ENCODE measurements at places on chromosomes 2 and 18.

DNA sequence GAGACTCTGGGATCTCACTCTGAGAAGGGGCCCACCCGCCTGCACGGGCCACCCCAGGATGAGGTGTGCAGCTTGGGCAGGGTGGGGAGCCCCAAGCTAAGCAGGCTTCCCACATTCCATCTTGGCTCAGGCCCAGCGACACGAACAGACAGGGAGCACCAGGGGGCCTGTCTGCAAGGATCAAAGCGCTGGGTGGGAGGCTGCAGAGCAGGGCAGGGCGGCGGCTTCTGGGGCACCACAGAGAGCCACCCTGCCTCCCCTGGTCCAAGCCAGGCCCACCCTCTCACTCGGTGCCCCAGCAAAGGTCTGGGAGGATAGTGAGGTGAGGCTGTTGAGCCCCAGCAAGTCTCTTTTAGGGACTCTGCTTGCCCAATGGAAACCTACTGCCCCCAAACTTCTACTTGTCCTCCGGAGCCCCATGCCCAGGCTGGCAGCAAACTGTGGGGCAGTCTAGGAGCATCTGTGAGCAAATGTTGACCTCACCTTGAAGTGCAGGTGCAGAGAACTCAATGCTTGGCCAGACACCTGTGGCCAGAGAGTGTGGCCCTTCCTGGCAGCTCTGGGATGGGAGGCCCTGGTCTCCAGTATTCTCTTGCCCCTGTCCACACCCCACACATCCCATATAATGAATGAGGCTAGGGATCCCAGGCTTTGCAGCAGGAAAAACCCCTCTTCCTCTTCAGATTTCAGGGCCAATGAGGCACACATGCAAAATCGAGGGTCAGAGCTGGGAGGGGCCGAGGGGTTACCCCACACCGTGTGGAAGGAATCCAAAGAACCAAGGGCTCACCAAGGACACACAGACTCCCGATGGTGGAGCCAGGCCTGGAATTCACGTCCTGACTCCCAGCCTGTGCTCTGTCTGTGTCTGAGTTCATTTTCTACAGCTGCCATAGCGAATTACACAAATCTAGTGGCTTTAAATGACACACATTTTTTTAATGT is 18.8 kb upstream of the GLI2 start:
- no peak for DNase-seq

- DNase-seq, result no peak
Measured at GRCh38 chr2:237483018-237483731, 3.9 kb upstream of the MLPH start.

- peak; percentile 16 for DNase-seq
Measured at GRCh38 chr2:11175293-11175795, 20.1 kb downstream of the SLC66A3 start.

DNA sequence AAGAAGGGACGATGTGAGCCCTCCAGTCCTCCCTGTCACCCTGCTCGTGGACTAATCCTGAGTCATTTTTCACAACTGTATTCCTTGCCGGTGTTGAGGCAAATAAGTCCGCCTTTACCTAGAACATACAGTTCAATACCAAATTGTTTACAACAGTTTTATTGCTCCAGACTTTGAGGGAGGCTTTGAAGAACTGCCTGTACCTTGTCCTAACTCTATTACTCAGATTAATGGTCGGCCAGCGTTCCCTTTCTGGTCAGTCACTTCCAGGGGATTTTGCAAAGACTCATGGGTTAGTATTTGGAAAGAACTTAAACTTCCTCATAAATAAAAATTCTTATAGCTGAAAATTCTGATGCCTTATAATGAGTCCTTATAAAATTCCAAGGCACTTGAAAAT is 85.1 kb upstream of the ZNF532 start:
- no peak for DNase-seq

DNA sequence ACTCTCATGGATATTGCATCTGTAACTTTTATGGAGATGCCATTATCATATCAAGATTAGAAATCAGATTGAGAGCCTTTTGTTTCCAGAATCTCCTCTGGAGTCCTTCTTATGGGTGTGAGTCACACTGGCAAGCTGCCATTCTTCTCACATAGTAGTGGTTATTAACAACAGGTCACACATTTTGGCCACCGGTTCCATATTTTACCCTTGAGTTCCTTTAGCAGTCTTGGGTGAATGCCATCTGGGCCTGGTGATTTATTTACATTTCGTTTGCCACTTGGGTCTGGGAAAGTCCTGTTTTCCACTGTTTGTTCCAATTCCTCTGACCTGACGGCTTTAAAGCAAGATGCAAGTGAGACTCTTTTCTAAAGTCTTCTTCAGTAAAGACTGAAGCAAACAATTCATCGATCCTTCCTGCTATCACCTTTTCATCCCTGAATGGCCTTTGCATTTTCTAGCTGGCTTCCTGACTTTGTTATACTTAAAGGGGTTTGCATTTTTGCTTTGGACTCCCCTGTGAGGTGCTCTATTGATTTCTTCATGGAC is 80.5 kb upstream of the CAVIN2 start:
- DNase-seq, result no peak

- DNase-seq, result no peak
Measured at GRCh38 chr18:37289423-37289822, 276.2 kb downstream of the CELF4 start.

GRCh38 chr18:39845106-39845505 is 2109.9 kb upstream of the PIK3C3 start:
- DNase-seq, result no peak

DNA sequence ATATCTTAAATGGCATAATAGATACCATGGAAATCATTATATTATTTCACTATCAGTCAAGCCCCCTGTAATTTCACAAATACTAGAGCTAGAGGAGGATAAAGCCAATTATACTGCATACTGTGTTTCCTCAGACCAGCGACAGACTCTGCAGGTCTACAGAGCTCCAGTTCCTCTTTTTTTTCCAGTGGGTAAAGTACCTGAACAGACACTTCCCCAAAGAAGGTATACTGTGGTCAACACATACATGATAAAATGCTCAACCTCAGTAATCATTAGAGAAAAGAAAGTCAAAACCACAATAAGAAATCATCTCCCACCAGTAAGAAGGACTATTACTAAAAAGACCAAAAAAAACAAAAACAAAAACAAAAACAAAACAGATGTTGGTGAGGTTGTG is 44.6 kb downstream of the SCN7A start:
- DNase-seq, result no peak

GRCh38 chr2:98474979-98475632 is 30.4 kb downstream of the INPP4A start:
- DNase-seq, result no peak

DNA sequence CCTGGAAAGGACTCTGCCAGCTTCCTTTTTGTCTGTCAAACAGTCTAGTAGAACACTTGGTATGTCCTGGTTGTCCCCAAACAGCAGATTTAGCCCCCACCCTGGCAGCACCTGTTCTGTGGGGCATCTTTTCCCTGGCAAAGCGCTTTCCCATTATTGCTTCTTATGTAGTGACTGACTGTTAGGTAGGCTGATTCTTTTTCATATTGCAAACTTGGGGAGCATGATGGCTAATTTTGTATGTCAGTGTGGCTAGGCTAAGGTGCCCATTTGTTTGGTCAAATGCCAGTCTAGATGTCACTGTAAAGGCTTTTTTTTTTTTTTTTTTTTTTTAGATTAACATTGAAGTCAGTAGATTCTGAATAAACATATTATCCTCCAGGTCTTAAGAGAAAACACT is 140.2 kb downstream of the MYCN start:
- DNase-seq, result no peak

GRCh38 chr2:100744589-100744988 is 75.3 kb upstream of the NPAS2 start:
- no peak for DNase-seq

DNA sequence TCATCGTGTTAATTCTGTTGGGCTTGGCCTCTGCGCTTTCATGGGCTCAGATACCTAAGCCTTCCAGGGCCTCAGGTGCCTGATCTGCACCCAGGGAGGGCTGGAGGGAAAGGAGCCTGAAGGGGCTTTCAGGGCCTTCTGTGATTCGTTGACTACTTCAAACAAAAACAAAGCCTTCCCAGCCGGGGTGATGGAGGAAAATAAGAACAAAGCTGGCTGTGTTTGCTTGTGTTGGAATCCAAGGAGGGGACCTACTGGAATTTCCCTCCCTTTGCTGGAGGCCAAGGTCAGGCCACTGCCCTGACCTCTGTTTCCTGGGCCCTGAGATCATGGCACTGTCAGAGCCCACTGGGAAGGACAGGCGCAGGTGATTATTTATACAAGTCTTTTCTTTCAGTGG is 135.3 kb downstream of the KLHL29 start:
- DNase-seq, result no peak

- no peak for DNase-seq
Measured at GRCh38 chr2:172307800-172308199, 119.6 kb upstream of the ITGA6 start.

DNA sequence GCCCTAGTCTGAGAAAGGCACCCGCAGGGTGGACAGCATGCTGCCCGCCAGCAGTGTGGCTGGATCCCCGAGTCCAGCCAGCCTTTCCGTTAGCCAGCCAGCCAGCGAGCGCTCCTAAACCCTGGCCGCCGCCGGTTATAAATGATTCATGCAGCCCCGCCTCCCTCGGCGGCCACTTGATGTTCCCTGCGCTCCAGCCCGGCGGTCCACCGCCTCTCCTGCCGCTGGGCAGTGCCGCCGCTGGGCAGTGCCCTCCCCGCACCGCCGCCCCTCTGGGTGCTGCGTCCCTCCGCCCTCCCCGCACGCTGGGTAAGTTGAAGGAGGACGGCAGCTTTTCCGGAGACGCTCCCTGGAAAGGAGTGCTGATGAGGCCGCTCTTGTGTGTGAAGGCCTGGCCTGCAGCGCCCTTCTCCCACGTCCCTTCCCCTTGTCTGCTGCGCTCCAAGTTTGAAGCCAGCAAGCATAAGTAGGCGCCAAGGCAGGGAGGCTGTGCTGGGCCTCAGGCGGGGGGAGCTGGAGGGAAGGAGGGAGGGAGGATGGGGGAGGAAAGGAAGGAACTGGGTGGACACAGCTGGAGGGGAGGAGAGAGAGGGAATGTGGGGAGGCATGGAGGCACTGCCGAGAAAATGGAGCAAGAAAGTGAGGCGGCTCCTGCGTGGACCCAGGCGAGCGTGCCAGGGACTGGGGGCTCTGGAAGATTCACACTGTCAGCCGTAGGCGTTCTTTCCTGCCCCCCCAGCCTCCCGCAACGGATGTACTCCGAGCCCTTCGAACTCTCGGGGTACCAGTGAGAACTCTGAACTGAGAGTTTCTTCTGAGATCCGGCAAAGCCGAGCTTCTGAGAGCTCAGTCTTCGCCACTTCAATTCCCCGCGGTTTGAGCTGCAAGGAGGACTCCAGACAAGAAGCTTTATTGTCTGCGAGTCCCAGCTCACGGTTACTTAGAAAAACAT is 131.9 kb downstream of the GLI2 start:
- DNase-seq, result peak; percentile 39

- DNase-seq, result no peak
Measured at GRCh38 chr2:106105151-106105922, 88.8 kb downstream of the UXS1 start.

DNA sequence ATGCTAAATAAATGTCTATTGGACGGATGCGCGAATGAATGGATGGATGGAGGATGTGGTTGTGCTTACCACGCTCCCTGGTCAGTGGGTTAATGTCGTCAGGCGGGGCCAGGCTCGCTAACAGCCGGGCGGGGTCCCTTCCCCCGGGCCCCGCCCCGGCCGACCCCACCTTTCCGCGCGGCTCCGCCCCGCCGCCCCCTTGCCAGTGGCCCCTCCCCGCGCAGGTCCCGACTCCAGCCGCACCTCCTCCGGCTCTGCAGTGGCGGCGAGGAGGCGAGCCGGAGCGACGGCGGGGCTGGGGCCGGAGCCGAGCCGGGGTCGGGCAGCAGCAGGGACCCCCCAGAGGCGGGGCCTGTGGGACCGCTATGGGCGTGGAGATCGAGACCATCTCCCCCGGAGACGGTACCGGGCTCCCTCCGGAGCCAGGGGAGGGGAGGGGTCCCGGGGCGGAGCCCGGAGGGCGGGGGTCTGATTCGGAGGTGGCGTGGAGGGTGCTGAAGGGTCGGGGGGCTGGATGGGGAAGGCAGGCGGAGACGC is at the start of gene FKBP1B:
Gene FKBP1B, plus strand, starts transcription at position 257 of the 537 bp plus-strand sequence. Its CDS starts 109 bp downstream, at position 366.
- peak; percentile 4 for DNase-seq

DNA sequence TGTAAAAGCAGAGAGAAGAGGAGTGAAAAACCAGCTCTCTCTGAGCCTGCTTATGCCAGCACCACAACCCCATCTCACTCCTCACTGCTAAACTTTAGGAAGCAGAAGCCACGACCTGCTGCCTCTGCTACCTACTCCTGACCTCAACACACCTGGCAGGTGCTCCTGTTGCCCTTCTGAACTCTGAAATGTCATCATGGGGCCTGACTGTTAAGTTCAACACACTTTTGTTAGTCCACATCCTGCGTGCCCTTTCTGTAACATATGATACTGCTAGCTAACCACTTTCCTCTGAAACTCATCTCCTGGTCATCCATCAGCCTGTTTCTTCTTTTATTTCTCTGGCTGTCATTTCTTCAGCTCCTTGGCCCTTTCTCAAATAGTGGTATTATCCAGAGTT is 118.1 kb downstream of the EPB41L3 start:
- DNase-seq, result no peak

DNA sequence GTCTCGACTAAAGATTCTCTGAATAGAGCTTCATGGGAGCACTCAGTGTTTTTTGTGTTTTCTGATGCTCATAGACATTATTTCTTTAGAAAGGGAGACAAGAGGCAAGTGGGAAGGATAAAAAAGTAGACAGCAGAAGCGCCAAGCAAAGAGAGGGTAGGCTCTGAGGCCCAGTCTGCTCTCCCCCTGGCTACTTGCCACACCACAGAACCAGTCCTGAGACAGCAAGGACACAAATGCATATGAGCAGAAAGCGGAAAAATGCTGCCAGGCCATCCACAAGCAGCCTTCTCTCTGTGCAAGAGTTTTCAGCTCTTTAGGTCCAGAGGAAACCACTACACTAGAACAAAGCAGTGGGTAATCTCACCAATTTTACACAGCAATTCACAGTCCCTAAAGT is 285.4 kb downstream of the ZNF521 start:
- no peak for DNase-seq

- DNase-seq, result no peak
Measured at GRCh38 chr2:178088774-178089270, 16.2 kb upstream of the PDE11A start.

GRCh38 chr18:22324191-22325131 is 93.3 kb downstream of the CTAGE1 start:
- no peak for DNase-seq

- no peak for DNase-seq
Measured at GRCh38 chr2:122804494-122804893, 1049.0 kb downstream of the TSN start.

DNA sequence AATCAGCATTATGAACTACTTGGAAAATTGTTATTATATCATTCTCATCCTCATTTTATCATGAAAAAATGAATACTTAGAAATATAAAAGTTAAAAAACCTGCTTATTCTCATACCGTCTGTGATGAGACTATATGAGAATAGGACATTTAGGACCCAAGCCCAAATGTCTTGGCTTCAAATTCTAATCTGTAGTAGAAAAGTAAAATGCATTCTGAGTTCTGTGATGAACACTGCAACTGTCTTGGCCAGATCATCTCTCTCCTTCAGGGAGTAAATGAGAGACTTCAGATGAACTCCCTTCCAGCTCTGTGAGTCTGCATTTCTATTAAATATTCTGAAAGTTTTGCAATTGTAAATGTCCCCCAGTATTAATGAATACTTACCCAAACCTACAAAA is 940.7 kb upstream of the KLHL29 start:
- no peak for DNase-seq

Data from BJ (cell line).